IPS DF 19.7 (cell line): ENCODE measurements at places on chromosomes 7 and 10.

- DNase-seq, result no peak
Observed at GRCh38 chr7:131633342-131633843, 77.0 kb upstream of the PODXL start.

- DNase-seq, result no peak
Observed at GRCh38 chr7:45650404-45651394, 76.5 kb downstream of the ADCY1 start.

DNA sequence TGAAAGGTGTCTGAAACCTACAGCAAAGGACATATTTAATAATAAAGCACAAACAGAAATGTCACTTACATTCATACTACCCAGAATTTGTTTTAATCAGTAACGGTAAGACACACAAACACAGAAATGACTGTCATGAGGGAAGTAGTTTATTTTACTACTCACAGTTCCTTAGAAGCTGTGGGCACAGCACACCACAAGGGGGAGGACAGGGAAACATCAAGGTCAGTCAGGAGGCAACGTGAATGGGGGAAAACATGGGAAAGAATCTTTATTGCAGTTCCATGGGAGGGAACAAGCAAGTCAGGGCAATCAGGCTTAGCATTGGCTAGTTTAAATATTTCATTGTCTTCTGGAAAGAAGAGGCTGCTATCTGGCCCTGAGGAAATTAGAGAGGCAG lies 123.8 kb upstream of the PDSS1 start:
- peak; percentile 28 for DNase-seq

- DNase-seq, result no peak
Observed at GRCh38 chr7:121341933-121342332, 13.1 kb downstream of the WNT16 start.

- DNase-seq, result no peak
Observed at GRCh38 chr7:110664803-110665202, 426.1 kb upstream of the LRRN3 start.

- no peak for DNase-seq
Observed at GRCh38 chr7:116165717-116166116, 44.6 kb upstream of the TES start.

- no peak for DNase-seq
Observed at GRCh38 chr10:104128214-104128613, 6.2 kb downstream of the SFR1 start.

- DNase-seq, result no peak
Observed at GRCh38 chr10:110059925-110060324, 52.1 kb downstream of the ADD3 start.

GRCh38 chr7:37173670-37174069 lies 275.0 kb downstream of the ELMO1 start:
- DNase-seq, result no peak

DNA sequence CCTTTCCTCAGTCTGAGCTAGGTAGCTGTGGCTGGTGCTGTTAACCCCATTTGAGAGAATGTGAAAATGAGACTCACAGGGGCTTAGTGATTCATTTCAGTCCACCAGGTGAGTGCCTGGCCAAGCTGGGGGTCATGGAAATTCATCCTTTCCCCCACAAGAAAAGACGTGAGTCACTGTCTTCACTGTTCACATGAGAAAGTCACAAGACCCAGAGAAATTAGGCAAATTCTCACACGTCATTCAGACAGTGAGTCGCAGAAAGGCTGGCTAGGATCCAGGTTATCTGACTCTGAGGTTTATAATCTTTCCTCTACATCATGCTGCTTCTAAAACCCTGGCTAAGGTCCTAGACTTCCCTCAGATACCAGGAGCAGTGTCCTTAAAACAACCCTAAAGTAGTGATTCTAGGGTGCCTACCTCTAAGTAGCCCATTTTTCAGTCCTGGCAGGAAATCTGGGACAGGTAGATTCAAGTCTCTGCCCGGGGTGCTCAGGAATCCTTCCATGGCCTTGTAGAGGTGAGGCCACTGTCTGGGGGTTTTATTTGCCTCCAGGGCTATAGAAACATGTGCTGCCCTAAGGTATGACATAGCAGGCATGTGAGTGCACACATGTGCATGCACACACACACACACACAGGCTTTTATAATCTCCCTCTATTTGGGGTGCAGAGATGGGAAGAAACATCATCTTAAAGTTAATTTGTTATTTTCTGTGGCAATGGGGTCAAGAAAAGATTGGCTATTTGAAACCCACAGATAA lies 427.9 kb upstream of the CELF2 start:
- DNase-seq, result no peak

DNA sequence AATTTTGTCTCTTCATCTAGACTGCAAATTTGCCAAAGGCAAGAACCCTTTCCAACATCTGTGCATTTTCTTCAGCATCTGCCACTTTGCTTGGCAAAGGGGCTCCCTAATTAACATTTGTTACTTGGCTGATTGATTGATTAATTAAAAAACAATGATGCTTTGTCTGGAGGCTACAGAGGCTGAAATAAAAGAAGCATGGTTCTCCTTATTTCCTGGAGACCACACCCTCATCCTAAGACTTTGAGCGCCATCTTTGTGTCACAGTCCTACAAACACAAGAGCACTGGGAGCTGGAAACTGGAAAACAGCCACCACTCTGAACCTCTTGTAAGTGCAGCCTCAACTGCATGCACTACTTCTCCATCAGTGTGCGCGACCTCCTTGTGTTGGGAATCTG lies 189.2 kb downstream of the C7orf25 start:
- DNase-seq, result no peak

- DNase-seq, result no peak
Observed at GRCh38 chr7:158742065-158742821, 37.6 kb upstream of the NCAPG2 start.

- peak; percentile 35 for DNase-seq
Observed at GRCh38 chr10:119602241-119603095, 5.7 kb upstream of the TIAL1 start.

GRCh38 chr7:42686594-42687156 lies 225.2 kb downstream of the C7orf25 start:
- DNase-seq, result peak; percentile 64

- DNase-seq, result no peak
Observed at GRCh38 chr10:113503930-113504329, 48.9 kb upstream of the HABP2 start.

DNA sequence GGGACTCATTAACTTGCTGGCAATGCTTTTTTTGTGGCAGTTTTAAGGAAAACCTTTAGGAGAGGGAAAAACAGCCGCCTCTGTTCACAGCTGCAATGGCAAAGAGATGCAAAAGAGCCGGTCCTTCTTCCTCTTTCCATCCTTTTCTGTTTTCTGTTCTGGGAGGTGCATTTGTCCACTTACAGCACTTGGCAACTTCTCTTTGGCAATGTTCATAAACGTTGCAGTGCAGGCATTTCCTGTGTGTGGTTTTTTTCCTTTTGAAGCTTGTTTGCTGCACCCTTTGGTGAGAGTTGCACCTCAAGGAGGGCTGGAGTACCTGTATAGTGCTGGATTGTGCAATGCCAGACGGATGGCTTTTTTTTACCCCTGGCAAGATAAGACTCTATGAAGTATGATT lies 53.9 kb upstream of the HABP2 start:
- DNase-seq, result no peak

DNA sequence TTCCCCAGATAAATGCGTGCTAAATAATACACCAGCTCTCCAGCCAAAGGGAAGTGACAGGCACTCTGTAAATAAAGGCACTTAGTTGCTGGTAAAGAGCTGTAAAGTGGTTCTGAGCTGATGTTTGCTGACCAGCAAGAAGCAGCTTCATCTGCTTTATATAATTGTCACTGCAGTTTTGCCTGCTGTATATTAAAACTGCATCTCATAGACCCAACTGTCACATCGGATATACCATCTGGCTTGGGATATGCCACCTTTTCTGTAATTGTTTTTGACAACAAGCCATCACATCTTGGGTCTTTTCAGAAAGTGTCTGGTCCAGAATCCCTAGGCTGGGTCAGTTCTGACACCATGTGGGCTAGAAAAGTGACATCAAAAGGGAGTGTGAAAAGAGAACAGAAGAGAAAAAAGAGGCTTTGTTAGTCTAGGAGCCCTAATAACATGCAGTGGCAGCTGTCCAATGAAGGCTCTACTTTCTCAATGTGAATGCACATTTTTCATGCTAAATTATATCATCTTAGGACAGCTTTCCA lies 697.6 kb downstream of the KCNMA1 start:
- DNase-seq, result no peak

DNA sequence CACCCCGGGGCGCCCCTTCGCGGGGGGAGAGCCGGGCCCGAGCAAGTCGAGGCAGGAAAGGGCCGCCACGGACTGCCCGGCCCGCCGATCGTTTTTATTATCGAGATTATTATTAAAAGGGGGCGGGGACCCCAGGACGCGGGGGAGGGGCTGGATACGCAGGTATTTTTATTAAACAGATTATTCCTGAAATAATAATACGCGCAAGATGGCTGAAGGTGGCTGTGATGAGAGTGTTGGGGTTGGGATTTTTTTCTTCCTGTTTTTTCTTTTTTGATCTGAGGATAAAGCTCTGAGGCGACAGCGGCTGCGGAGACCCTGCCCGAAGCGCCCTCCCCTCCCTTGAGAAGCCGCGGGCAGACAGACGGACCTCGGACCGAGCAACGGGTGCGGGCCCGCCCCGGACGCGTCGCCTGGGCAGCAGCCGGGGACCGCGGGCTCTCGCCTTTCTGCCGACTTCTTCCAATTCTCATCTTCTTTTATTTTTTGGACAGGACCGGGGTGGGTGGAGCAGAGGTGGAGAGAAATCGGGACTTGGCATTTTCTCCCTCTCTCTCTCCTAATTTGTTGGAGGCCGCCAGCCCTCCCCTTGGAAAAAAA lies 1.4 kb upstream of the TRIM8 start:
- no peak for DNase-seq

DNA sequence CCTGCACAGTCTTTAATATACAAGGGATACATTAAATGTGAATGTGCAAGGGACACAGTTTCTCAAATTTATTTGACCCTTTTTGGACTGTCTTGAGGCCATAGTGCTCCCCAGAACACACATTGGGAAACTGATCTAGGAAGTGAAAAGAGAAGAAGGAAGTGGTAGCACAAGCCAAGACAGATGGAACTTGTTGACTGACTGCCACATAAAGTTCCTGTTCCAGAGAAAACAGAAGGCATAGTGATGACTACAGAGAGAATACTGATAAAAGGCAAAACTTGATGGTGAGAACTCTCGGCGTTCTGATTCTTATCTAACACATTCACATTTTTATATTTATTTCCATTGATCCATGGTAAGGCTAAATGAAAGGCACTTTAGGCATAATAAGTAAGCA lies 1216.4 kb downstream of the CNTNAP2 start:
- no peak for DNase-seq

DNA sequence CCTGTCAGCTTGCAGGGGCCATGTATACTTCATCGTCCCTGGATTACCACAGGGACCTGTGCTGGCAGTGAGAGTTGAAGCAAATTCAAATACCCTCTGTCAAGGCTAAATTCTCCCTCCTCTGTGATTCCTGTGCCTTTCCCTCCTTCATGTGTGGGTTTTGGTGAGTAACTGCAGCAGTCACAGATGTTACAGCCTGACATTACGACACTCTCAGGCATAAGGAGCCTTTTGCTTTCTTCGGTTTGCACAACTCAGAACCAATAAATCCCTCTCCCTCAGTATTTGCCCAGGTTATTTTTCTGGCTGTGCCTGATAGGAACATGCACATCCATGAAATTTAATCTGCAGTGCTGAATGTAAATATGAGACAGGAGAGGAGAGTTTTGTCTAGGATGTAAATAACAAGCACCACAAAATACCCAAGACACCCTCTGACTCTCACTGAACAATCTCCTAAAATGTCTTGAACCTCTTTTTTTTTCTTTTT lies 997.2 kb upstream of the GHITM start:
- DNase-seq, result no peak

GRCh38 chr7:14446829-14447228 lies 455.7 kb downstream of the DGKB start:
- no peak for DNase-seq

GRCh38 chr10:114389426-114389825 lies 14.9 kb downstream of the AFAP1L2 start:
- no peak for DNase-seq

- no peak for DNase-seq
Observed at GRCh38 chr10:92183199-92183598, 107.7 kb downstream of the CPEB3 start.

- DNase-seq, result no peak
Observed at GRCh38 chr10:60576130-60577069, 186.7 kb upstream of the ANK3 start.

- DNase-seq, result no peak
Observed at GRCh38 chr7:127527561-127527960, 57.8 kb downstream of the GCC1 start.

- peak; percentile 20 for DNase-seq
Observed at GRCh38 chr7:112383671-112384417, 66.4 kb upstream of the IFRD1 start.

DNA sequence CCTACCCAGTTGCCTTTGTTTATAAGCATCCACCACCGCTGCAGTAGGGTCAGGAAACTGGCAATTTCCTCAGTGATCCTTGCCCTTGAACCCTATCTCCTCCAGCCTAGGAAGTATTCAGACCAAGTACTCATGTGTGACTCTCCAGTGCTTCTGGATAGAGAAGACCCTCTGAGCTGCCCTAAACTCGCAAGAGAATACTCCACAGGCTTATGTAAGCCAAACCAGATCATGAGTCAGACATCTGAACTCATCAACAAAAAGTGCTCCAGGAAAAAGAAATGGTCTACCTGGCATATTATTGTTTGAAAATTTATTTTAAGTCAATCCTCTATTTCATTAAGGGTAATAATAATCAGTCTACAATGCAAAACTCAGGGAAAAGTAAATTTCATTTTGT lies 101.3 kb downstream of the KAT6B start:
- no peak for DNase-seq

DNA sequence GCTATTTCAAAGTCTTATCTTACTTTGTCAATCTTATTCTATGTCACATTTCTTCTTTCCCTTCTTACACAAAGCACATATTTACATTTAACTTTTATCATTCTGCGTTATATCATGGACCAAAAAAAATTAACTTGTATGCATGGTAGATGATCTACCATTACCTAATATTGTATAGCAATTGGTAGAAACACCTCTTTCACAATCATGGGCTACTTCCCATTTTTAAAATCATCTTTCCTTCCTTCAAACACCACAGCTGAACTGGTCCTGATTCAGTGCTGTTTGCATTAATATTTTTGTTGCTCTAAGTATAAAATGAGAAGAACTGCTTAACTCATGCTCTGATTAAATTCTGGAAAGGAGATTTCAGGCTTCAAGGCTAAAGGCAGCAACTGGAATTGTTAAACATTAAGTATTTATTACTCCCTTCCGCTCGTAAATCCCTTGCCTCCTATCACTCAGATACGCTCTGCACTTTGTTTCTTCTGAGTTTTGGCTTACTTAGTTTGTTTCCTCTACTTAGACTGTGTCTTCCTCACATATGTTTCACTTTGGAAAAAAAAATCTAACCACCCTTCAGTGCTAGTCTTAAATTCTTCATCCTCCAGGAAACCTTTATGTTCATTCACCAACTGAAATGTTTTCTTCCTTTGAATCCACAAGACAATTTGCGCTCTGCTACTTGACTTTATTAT lies 901.4 kb downstream of the PCDH15 start:
- DNase-seq, result no peak

GRCh38 chr10:234708-235406 lies 99.6 kb downstream of the ZMYND11 start:
- DNase-seq, result no peak

GRCh38 chr10:85188770-85189484 lies 860.5 kb downstream of the CCSER2 start:
- DNase-seq, result no peak
